CD4-positive, alpha-beta T cell (primary cell): ENCODE measurements at places on chromosomes 2 and 18.
A peak's percentile ranks its signal among the peaks of the same experiment; 100 is the strongest.

DNA sequence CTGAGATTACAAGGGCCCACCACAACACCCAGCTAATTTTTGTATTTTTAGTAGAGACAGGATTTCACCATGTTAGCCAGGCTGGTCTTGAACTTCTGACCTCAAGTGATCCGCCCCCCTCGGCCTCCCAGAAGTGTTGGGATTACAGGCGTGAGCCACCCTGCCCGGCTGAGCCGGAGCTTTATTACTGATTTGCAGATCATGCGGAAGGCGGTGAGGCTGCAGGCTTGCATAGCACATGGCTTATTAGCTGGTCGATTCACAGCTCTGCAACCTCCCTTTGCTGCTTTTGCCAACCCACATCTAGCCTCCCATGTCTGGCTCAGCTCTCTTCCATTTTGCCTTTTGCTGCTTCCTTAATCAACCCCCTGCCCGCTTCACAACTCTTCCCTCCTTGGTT, 210.3 kb downstream of the VAPA start:
- no peak for DNase-seq
- no peak overlapping the region for H3K4me3 ChIP-seq
- H3K27me3 ChIP-seq = no peaks in the 10 kb centered on the region
- H3K4me1 ChIP-seq = no peaks in the 10 kb centered on the region
- no peaks in the 10 kb centered on the region for H3K36me3 ChIP-seq
- no peak overlapping the region for H3K27ac ChIP-seq

DNA sequence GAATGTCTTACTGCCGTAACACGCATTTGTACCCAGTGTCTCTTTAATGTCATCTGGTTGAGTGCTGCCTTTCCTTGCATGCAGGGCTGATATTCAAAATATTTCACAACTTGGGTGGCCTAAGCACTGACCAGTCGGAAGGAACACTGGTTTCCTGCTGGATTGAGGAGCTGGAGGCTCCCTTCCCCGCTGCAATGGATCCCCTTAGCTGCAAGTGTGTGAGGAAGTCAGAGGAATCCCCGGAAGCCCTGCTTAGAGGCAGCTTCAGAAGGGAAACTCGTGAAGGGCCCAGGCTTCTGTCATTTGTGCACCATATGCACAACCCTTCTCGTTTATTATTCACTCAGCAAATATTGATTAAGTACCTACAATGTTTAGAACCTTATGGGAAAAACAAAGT, 33.2 kb upstream of the SP3 start:
- no peaks in the 10 kb centered on the region for H3K27me3 ChIP-seq
- no peak for DNase-seq
- H3K4me3 ChIP-seq = no peak overlapping the region
- no peaks in the 10 kb centered on the region for H3K36me3 ChIP-seq

GRCh38 chr2:231604101-231604684, 11.5 kb downstream of the TEX44 start:
- no peak overlapping the region for H3K27ac ChIP-seq
- H3K4me1 ChIP-seq = peaks cover 23% of the 10 kb centered on the region
- no peaks in the 10 kb centered on the region for H3K36me3 ChIP-seq
- H3K27me3 ChIP-seq = no peaks in the 10 kb centered on the region
- peak overlapping the region; percentile 36 for H3K4me3 ChIP-seq

GRCh38 chr2:101688261-101688660, 9.2 kb upstream of the MAP4K4 start:
- H3K4me3 ChIP-seq = no peak overlapping the region
- no peak for DNase-seq
- no peaks in the 10 kb centered on the region for H3K27me3 ChIP-seq
- no peak overlapping the region for H3K27ac ChIP-seq

DNA sequence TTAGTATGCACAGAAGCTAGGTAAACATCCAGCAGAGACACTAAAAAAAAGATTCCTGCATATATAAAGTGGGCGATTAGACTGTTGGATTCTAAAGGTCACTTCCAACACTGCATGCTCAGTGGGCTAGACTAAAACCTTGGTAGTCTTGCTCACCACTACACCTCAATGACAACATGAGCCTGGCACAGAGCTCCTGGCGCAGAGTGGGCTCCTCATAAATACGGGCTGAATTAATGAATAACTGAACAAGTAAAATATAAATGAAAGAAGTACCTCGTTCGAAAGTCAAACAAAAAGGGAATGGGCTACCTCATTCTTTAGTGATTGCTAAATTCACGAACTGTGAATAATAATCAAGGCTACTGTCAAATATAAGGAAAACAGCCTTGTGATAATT, 185.3 kb downstream of the STK39 start:
- no peak for DNase-seq
- no peaks in the 10 kb centered on the region for H3K27me3 ChIP-seq
- H3K36me3 ChIP-seq = peaks cover 55% of the 10 kb centered on the region
- H3K4me3 ChIP-seq = no peak overlapping the region

GRCh38 chr2:109266496-109266895, 137.5 kb downstream of the SH3RF3 start:
- no peaks in the 10 kb centered on the region for H3K27me3 ChIP-seq
- no peak overlapping the region for H3K4me3 ChIP-seq
- H3K4me1 ChIP-seq = no peaks in the 10 kb centered on the region
- no peaks in the 10 kb centered on the region for H3K36me3 ChIP-seq

- no peak for DNase-seq
- H3K27me3 ChIP-seq = peaks cover 10% of the 10 kb centered on the region
- H3K4me3 ChIP-seq = no peak overlapping the region
- H3K36me3 ChIP-seq = no peaks in the 10 kb centered on the region
- no peaks in the 10 kb centered on the region for H3K4me1 ChIP-seq
- H3K27ac ChIP-seq = no peak overlapping the region
Observed at GRCh38 chr18:47737956-47738355, 192.5 kb downstream of the SMAD2 start.

DNA sequence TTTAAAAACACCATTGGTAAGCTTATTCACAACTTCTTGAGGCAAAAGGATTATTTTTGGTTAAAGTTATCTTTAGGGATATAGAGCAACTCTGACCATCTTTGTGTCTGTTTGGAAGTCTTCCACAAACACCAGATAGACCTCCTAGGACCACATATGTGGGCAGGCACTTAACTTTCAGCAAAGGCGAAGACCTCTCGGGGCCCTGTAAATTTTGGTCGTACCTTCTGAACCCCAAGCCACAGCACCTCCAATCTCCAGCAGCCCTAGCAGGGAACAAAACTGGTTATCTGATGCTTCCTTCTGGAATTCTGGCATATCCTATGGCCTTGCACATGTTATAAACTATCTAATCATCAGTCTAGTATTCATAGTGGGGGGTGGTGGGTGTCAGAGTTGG, 114.8 kb downstream of the MBD5 start:
- H3K4me3 ChIP-seq = no peak overlapping the region
- no peaks in the 10 kb centered on the region for H3K27me3 ChIP-seq
- no peaks in the 10 kb centered on the region for H3K36me3 ChIP-seq
- H3K27ac ChIP-seq = no peak overlapping the region

GRCh38 chr2:152485954-152486736, 151.2 kb downstream of the FMNL2 start:
- DNase-seq = no peak
- no peak overlapping the region for H3K4me3 ChIP-seq
- H3K4me1 ChIP-seq = no peaks in the 10 kb centered on the region
- H3K27me3 ChIP-seq = no peaks in the 10 kb centered on the region

DNA sequence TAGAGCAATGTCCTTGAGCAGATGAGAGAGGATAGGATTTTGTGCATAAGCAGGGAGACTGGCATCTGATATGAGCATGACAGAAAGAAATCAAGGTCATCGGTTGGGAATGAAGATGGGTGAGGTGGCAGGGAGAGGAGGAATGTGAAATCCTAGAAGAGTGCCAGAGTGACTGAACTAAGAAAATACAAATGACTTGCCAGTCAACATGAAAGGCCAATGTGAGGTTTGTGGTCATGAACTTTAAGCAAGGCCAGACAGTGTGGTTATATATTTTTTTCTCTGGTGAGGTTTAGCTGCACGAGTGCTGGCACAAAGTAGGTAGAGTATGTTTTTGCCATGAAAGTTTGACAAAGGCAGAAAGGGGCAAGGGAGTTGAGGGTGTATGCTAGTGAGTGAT, 21.2 kb downstream of the QPCT start:
- peaks cover 21% of the 10 kb centered on the region for H3K4me1 ChIP-seq
- H3K27me3 ChIP-seq = peaks cover 8% of the 10 kb centered on the region
- H3K36me3 ChIP-seq = no peaks in the 10 kb centered on the region
- no peak overlapping the region for H3K27ac ChIP-seq
- no peak overlapping the region for H3K4me3 ChIP-seq

DNA sequence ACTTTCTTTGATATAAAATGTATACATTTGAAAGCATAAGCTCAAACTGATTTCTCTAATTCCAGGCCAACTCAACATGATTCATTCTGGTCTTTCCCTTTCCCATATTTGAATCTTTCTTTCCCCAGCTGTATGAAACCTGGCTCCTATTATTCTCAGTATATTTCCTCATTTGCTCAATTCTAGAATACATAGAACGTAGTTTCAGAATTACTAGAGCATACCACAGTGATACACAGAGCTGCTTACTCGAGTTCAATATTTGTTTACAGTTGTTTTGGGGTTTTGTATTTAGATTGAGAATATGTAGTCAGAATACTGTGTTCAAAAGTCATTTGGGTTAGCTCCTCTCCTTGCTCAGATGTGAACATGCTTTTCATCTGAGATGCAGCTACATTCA, 43.0 kb downstream of the TNFRSF11A start:
- H3K36me3 ChIP-seq = no peaks in the 10 kb centered on the region
- no peaks in the 10 kb centered on the region for H3K27me3 ChIP-seq
- no peaks in the 10 kb centered on the region for H3K4me1 ChIP-seq
- H3K4me3 ChIP-seq = no peak overlapping the region
- no peak for DNase-seq

DNA sequence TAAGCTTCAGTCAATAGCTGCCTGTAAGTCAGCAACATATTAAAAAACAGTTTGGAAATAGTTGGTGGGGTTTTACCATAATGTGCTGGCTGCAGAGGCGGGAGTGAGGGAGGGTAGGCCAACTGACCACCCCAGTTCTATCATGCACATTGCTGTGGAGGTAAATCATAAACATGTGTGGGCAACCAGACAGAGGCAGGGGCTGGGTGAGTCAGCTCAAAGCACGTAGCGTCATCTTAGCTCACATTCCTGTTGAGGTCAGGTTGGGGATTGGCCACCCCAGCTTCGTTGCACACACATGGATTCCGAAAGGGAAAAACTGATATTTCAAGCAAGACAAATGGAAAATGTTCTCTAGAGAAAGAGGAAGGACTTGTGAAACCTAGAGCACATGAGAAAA, 19.5 kb downstream of the GPR45 start:
- no peak overlapping the region for H3K4me3 ChIP-seq
- no peaks in the 10 kb centered on the region for H3K4me1 ChIP-seq
- no peaks in the 10 kb centered on the region for H3K27me3 ChIP-seq
- H3K36me3 ChIP-seq = peaks cover 6% of the 10 kb centered on the region
- DNase-seq = no peak

GRCh38 chr2:74503506-74504475, 3.7 kb downstream of the PCGF1 start:
- H3K27ac ChIP-seq = no peak overlapping the region
- peaks cover 18% of the 10 kb centered on the region for H3K36me3 ChIP-seq
- DNase-seq = no peak
- H3K4me3 ChIP-seq = peak overlapping the region; percentile 53

DNA sequence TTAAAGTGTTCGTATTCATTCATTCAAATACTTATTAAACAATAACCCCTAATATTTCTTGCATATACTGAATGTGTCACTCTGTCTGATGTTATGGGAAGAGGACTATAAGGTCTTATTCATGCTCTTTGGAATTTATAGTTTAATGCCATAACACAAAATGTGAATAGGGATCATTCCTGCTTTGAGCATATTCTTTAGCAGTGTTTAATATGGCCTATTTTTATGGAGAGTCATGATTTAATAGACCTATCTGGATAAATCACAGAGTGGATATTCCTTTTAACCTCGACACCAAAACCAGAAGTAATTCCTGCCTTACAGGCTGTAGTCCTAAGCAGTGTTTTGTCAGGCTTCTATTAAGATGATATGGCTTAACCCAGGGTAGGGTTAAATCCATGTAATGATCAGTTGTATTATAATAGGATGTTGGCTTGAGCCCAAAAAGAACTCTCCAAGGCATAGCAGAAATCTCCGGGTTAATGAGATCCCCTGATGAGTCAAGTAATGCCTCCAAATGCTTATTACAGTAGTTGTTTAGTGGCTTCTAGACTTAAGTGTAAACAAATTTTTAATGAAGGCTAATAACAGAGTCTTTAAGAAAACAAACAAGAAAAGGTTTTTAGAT, 54.3 kb downstream of the GULP1 start:
- no peak overlapping the region for H3K27ac ChIP-seq
- no peaks in the 10 kb centered on the region for H3K27me3 ChIP-seq
- no peak overlapping the region for H3K4me3 ChIP-seq
- no peaks in the 10 kb centered on the region for H3K4me1 ChIP-seq

GRCh38 chr2:27990030-27990590, 99.6 kb downstream of the BABAM2 start:
- no peak for DNase-seq
- H3K27ac ChIP-seq = no peak overlapping the region
- H3K36me3 ChIP-seq = no peaks in the 10 kb centered on the region

DNA sequence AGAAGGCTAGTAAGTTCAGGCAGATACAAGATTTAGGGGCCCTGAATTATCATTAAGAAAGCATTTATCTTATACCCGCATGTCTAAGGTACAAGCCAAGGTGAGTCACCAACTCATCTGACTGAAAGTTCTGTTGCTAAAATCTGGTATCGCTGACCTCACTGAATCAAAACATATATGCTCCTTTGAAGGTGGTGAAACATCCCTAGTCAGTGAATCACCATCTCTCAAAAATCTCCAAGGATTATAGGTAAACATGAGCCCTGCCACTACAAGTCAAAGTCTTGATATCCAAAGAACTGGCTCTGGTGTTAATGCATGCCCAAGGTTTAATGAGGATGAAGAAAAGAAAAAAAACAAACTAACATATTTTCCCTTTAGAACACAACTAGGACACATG, 43.5 kb downstream of the IRS1 start:
- no peak for DNase-seq
- no peak overlapping the region for H3K4me3 ChIP-seq
- H3K4me1 ChIP-seq = no peaks in the 10 kb centered on the region
- H3K27me3 ChIP-seq = no peaks in the 10 kb centered on the region
- H3K27ac ChIP-seq = no peak overlapping the region

GRCh38 chr2:128436479-128437203, 118.0 kb upstream of the HS6ST1 start:
- DNase-seq = no peak
- H3K4me3 ChIP-seq = no peak overlapping the region
- no peaks in the 10 kb centered on the region for H3K4me1 ChIP-seq
- no peak overlapping the region for H3K27ac ChIP-seq
- no peaks in the 10 kb centered on the region for H3K36me3 ChIP-seq
- no peaks in the 10 kb centered on the region for H3K27me3 ChIP-seq

GRCh38 chr2:192574552-192574951, 379.8 kb upstream of the TMEFF2 start:
- H3K4me1 ChIP-seq = no peaks in the 10 kb centered on the region
- no peaks in the 10 kb centered on the region for H3K36me3 ChIP-seq
- H3K4me3 ChIP-seq = no peak overlapping the region
- no peaks in the 10 kb centered on the region for H3K27me3 ChIP-seq
- H3K27ac ChIP-seq = no peak overlapping the region
- no peak for DNase-seq

- no peaks in the 10 kb centered on the region for H3K4me1 ChIP-seq
- no peaks in the 10 kb centered on the region for H3K36me3 ChIP-seq
- H3K27ac ChIP-seq = no peak overlapping the region
- H3K4me3 ChIP-seq = no peak overlapping the region
- peaks cover 4% of the 10 kb centered on the region for H3K27me3 ChIP-seq
Observed at GRCh38 chr2:27143285-27143684, 4.1 kb upstream of the PRR30 start.
